ENCODE measurements at places on chromosomes 6 and 20.

DNA sequence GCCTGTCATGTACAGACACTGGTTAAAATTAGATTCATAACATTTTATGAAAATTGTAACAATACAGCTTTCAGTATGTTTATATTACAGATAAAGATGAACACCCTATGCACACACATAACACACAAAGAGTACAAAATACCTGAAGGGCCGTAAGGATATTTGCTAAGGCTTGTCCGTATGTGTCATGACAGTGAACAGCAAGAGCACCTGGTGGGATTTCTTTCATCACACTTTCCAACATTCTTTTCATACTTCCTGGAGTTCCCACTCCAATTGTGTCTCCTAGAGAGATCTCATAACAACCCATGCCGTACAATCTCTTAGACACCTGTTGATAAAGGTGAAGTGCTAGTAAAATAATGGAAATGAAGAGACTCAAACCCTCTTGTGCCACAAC is 83.7 kb downstream of the HMGCLL1 start:
- DNase-seq: no peak

DNA sequence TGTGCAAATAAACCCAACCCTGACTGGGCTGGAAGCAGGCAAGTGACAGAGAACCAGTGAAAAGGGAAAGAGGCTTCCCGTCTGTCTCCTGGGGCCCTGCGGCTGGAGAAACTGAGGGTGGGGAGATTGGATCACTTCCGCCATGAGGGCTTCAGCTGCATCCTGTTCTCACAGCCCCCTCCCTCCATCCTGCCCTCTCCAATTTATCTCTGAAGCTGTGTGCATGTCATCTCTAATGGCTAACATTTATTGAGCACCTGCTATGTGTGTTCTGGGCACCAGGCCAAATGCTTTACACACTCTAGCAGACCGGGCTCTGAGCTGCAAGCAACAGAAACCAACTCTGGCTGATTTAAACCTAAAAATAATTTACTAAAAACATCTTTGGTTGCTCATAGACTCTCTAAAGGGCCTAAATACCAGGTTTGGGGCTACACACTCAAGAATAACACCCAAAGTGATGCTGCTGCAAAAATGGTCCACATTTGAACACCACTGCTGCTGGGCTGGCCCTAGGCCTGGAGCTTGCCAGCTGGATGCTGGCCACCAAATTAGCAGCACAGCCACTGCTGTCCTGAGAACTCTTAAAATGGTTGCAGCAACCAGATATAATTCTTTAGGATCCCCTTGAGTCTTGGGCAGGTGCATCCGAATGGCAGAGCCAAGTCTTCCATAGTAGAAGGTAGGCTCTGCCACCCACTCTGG is 123.6 kb upstream of the LRFN2 start:
- DNase-seq: no peak

GRCh38 chr6:31767096-31767645 is 4.7 kb downstream of the SAPCD1 start:
- DNase-seq: no peak

GRCh38 chr20:61932199-61932592 is 133.5 kb downstream of the TAF4 start:
- peak; percentile 36 for DNase-seq

DNA sequence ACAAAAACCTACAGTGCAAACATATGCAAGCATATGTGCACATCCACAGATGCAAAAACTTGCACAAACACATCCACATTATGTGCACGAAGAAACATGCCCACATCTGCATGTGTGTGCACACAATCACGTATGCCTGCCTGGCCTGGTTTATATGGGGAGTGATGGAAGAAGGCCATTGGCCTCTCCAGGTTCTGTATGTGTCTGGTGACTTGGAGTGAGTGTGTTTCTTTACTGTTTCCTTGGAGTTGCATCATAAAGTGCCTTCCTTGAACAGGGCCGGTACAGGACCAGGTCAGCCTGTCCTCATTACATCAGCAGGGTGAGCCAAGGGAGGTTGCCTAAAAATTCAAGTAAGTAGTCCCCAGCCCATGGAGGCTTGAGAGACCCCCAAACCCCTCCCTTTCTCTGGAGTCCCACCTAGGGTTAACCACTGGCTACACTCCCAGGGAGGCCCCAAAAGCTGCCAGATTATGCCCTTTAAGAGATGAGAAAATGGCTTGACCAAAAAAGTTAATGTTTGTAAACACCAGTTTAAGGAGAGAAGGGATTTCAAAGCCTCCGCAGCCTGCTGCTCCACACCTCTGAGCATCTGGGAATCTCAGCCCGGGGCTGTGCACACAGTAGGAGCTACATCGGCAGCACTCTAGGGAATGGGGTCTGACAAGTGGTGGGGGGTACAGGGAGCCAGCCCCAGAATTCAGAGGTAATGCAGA is 140.8 kb downstream of the VEGFA start:
- no peak for DNase-seq

GRCh38 chr20:62365814-62366369 is 1.2 kb downstream of the LAMA5 start:
- DNase-seq: no peak

GRCh38 chr6:142808405-142809061 is 136.4 kb downstream of the HIVEP2 start:
- no peak for DNase-seq

- DNase-seq: peak; percentile 25
Observed at GRCh38 chr20:61560361-61560853, 308.3 kb downstream of the CDH4 start.

GRCh38 chr6:51594981-51595380 is 492.4 kb downstream of the PKHD1 start:
- no peak for DNase-seq

- no peak for DNase-seq
Observed at GRCh38 chr6:99668036-99668705, 61.5 kb downstream of the PRDM13 start.

DNA sequence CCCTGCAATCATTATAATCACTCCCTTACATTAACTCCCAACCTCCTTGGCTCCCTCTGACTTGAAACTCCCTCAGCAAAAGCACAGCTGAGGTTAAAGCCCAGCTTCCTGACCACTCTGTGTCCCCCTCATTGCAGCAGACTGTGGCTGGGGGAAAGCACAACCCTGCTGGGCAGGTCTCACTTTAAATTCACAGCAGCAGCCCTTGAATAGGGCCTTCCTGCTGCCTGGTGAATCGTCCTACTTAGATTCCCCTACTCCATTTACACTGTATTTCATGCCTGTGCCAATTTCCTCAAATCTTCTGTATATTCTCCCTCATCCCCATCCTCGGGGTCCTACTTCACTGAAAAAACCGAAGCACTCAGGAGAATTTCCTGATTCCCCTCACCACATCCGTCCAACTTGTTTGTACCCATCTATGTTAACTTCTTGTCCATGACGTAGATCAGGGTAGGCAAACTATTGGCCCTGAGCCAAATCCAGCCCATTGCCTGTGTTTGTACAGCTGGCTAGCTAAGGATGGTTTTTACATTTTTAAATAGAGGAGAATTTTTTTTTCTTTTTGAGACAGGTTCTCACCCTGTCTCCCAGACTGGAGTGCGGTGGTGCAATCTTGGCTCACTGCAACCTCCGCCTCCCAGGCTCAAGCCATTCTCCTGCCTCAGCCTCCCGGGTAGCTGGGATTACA is 31.5 kb upstream of the GCM1 start:
- DNase-seq: no peak

- DNase-seq: no peak
Observed at GRCh38 chr20:20173254-20173653, 120.9 kb downstream of the CFAP61 start.

- DNase-seq: no peak
Observed at GRCh38 chr20:61260905-61261304, 8.8 kb downstream of the CDH4 start.

GRCh38 chr6:30913721-30914075 is 340 bp upstream of the VARS2 start:
- DNase-seq: no peak

- no peak for DNase-seq
Observed at GRCh38 chr6:109834131-109834530, 143.0 kb downstream of the FIG4 start.

GRCh38 chr20:41032271-41032670 is 3.6 kb downstream of the TOP1 start:
- DNase-seq: no peak

DNA sequence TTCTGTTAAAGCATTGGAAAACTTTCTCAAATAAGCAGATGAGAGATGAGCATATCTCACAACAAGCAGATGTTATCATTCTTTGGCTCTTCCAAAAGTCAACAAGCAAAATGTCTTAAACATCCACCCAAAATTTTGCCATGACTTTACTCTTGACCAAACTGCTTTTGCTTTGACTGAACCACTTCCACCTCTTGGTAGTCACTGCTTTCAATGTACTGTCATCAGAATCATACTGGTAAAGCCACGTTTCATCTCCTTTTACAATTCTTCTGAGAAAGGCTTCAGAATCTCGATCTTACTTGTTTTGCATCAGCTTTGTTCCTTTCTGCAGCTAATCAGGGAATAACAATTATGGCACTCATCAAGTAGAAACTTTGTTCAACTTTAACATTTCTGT is 498.5 kb upstream of the GJE1 start:
- no peak for DNase-seq

- no peak for DNase-seq
Observed at GRCh38 chr20:16314320-16314719, 258.9 kb downstream of the KIF16B start.

GRCh38 chr6:154632119-154632518 is 101.1 kb upstream of the SCAF8 start:
- no peak for DNase-seq

DNA sequence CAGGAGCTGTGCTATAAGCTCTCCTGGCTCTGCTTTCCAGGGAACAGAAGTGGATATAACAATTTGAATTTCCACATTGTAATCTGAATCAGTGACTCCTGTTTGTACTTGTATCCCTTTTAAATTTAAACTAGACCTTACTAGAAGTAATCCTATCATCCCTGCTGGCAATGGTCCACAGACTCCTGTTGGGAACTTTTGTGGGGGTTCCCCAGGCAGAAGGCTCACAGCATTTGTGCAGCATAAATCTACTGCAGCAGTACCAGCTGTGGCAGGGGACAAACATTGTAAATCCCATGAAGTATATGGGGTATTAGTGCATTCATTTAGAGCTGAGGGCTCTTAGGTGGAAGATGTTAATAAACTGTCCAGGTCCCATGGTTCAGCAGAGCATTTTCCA is 12.0 kb upstream of the PDCD2 start:
- DNase-seq: no peak

GRCh38 chr20:43863330-43863729 is 51.3 kb upstream of the TOX2 start:
- no peak for DNase-seq

- no peak for DNase-seq
Observed at GRCh38 chr6:14337152-14337551, 219.6 kb downstream of the CD83 start.

GRCh38 chr6:288866-289265 is 3.4 kb upstream of the DUSP22 start:
- DNase-seq: no peak

DNA sequence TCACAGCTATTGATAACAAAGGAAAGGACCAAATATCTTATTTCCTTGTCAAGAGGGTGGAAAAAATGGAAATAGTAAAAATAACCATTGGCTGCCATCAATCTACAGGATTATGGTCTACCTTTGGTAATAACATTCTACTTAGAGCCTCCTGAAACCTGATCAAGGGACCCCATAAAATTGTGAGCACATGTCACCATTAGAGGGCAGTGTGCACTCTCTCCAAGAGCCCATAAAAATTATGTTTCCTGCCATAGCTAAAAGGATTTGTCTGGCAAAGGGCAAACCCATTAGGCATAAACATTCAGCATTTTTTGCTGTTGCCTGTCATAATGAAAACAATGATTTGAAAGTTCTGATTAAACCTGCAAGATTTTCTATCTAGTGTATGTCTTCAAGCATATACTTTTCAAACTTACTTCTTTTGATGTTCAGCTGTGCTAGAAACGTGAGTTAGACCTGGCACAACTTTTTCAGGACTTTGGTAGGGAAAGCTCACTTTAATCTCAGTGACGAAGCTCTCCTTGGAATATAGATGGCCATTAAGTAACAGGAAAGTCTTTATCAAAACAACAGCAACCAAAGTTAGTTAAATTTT is 120.7 kb upstream of the ZFP64 start:
- DNase-seq: no peak

GRCh38 chr20:24657878-24658620 is 188.6 kb downstream of the SYNDIG1 start:
- DNase-seq: no peak

GRCh38 chr6:142240179-142240578 is 61.6 kb upstream of the ADGRG6 start:
- no peak for DNase-seq

DNA sequence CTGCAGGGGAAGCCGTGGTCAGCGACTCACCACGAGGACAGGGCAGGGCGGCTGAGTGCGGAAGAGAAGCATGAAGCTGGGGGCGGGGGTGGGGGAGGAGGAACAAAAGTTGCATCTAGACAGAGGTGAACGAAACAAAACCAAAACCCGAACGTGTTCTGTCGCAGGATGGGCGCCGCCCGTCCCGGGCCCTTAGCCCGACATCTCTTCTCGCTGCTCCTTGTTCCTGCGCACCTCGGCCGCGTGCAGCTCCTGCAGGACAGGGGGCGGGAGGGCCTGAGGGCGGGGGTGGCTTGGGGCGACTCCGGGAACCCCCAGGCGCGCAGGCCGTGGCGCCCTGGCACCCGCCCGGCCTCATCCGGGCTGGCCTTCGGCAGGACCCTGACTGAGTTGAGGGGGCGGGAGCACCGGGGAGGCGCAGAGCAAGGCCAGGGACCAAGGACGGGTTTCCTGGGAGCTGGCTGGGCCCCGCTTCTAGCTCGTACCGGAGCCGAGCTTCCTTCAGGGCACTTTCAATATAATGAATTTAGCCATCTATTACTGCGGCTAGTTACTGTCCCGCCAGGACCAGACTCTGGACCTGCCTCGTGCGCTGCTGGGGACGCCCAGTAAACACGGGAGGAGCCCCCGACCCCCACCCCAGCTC is 12.0 kb downstream of the STMN3 start:
- DNase-seq: no peak

DNA sequence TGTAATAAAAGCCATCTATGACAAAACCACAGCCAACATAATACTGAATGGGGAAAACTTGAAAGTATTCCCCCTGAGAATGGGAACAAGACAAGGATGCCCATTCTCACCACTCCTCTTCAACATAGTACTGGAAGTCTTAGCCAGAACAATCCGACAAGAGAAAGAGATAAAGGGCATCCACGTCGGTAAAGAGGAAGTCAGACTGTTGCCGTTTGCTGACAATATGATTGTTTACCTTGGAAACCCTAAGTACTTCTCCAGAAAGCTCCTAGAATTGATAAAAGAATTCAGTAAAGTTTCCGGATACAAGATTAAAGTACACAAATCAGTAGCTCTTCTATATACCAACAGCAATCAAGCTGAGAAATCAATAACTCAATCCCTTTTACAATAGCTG is 14.0 kb upstream of the RUNX2 start:
- DNase-seq: no peak

DNA sequence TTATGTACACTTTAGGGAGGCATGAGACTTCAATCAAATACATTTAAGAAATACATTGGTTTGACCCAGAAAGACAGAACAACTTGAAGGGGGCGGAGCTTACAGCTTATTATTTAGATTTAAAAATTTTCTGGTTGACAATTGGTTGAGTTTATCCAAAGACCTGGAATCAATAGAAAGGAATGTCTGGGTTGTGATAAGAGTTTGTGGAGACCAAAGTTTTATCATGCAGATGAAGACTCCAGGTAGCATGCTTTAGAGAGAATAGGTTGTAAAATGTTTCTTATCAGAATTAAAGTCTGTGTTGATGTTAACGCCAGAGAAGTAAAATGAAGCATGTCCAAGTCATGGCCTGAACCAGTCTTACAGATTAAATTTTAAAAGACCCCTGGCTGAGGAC is 757.8 kb upstream of the ADGRB3 start:
- DNase-seq: no peak

GRCh38 chr6:128240024-128240428 is 280.4 kb downstream of the PTPRK start:
- DNase-seq: no peak

GRCh38 chr6:53325785-53326184 is 23.0 kb downstream of the ELOVL5 start:
- DNase-seq: no peak
